ENCODE measurements at places on chromosomes 11 and 22.

DNA sequence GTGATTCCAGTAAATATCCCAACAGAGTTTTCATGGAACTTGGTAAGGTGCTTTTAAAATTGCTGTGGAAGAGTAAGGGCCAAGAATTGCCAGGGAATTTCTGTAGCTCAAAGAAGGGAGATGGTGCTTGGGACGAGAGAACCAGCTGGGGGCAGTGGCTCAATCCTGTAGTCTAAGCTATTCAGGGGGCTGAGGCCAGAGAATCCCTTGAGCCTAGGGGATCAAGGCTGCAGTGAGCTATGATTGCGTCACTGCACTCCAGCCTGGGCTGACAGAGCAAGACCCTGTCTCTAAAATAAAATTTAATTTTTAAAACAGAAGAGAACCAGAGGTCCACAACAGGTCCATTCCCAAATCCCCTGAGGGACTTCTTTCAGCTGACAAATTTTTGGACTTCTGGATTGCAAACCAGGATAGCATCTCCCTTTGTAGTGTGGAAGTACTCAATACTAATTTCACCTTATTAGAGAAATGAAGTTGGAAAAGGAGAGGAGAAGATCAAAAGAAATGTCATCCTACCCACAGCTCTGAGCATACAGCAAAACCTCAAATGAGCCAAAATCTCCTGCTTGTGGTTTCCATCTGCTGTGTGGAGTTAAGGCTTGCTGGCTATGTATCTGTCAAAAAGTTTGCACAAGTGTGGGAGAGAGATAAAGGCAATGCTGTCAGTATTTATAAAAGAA lies 59.2 kb upstream of the CLPB start:
- DNase-seq = no peak

DNA sequence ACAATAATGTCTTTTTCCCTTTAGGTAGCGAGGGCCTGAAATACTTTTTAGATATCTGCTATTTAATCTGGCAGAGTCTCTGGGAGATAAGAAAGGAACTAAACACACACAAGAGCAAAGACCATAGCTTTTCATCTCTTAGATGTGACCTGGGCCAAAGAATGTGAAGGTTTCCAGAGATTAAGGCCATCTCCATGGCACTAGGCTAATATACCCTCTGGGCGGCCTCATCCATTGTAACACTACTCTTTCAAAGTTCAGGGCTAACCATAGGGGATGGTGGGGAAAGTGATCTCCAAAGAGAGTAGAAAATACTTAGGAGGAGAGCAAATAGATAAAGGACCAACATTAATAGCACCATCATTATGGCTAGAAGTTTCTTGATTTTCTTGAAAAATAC lies 326.4 kb downstream of the LRRC4C start:
- DNase-seq = no peak

- peak; percentile 5 for DNase-seq
Observed at GRCh38 chr11:69881467-69882269, 62.5 kb upstream of the FGF3 start.

- DNase-seq = no peak
Observed at GRCh38 chr22:37898441-37899181, 7.5 kb upstream of the MICALL1 start.

DNA sequence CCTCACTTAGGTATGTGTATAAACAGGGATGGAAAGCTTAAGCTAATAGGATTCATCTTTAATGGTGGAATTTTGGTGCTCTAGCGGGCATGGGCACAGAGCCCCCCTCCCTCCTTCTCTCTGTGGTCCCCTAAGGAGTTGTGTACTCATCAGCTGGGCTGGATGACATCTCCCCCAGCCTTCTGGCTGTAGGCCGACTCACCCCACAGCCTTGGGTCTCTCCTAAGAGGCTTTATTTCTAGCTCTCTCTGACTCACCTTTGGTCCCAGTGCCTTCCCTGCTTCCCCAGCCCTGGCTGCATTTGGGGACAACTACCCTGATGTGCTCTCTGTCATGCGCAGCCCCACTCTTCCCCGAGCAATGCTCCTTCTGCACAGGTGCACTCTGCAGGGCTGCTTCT lies 26.9 kb downstream of the SLC6A5 start:
- DNase-seq = no peak

GRCh38 chr11:111759376-111759775 lies 6.8 kb downstream of the PPP2R1B start:
- no peak for DNase-seq

GRCh38 chr11:126006068-126006467 lies 56.6 kb downstream of the CDON start:
- DNase-seq = no peak

GRCh38 chr11:86698639-86699038 lies 26.2 kb upstream of the ME3 start:
- no peak for DNase-seq

DNA sequence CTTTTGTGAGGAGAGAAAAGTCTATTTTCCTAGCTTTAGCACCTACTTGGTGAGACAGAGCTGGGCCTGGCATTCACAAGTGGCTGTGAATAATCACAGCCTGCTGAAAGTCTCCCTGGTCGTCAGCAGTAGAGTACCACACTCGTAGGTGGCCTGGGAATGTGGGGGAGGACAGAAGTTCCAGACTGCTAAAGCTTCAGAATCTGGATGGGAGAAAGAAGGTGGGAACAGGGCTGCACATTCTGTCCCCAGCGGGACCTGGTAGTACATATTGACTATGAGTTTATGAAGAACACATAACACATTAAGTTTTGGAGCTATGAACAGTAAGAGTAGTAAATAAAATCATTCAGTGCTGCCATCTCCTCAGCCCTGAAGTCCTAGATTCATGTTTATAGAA lies 19.0 kb upstream of the LIMK2 start:
- no peak for DNase-seq

GRCh38 chr11:98600786-98601773 lies 419.7 kb upstream of the CNTN5 start:
- DNase-seq = no peak

DNA sequence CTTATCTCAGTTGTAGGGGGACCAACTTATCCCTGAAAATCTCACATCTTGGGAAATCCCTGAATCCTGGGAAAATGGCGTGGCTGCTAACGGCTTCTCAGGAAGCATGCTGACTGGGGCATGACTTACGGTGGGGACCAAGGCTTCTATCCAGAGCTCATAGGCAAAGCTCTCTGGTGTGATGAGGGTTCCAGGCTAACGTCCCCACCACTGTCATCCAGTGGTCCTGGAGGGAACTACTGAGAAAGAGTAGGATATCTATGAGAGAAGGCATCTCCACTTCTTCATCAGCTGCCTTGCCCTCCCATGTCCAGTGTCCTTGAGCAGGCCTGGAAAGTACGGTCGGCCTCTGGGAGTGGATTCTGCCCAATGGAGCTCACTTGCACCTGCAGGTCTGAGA lies 210.4 kb upstream of the B3GAT1 start:
- DNase-seq = no peak

- no peak for DNase-seq
Observed at GRCh38 chr11:83257761-83258168, 28.4 kb downstream of the CCDC90B start.

- no peak for DNase-seq
Observed at GRCh38 chr11:60917267-60917666, 3.3 kb downstream of the TMEM109 start.

DNA sequence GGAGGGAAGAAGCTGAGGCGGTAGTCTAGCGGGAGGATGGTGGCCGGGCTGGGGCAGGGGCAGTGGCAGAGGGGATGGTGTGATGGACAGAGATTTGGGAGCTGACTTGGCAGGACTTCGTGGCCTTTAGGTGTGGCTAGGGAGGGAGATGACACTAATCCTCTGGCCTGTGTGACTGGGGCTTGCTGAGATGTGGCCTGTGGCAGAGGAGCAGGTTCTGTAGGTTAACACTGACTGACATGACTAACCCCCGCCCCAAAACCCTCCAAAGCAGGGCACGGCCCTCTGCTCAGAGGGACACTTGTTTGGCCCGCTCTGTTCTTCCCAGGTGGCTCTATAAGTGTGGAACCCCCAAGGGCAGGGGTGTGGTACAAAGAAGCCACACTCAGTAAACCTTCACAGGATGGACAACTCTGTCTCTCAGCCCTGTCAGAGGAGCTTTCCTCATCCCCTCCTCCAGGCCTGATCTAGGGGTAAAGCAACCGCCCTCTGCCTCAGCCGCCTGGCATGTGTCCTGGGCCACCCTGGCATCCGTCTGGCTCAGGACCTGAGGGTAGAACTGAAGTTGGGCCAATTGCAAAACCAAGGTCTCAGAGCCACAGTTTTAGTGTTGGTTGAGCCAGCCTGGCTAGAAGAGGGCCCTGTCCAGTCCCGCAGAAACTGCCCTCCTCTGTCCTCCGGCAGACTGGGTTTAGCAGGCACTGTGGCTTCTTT lies 15.6 kb downstream of the TOM1 start:
- DNase-seq = no peak

DNA sequence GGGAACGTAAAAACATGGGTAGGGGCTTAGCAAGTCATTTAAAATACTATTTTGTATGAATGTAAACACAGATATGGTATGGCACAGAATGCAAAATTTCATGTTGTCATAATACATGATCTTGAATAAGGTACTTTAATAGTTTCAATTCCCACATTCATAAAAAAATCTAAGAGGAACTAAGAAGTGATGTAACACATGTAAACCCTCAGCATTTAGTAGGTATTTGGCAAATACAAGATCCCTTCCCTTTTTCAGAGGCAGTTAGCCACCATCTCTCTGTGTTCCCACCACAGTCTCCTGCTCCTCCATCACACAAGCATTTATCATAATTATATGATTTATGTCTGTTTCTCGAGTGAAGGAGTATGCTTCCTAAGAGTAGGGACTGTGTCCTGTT lies 251.8 kb downstream of the TENM4 start:
- no peak for DNase-seq

GRCh38 chr11:109148669-109149068 lies 273.3 kb upstream of the C11orf87 start:
- no peak for DNase-seq

- DNase-seq = peak; percentile 52
Observed at GRCh38 chr11:662689-663274, 25.7 kb downstream of the DRD4 start.

- no peak for DNase-seq
Observed at GRCh38 chr22:38141217-38141973, 30.9 kb upstream of the BAIAP2L2 start.

DNA sequence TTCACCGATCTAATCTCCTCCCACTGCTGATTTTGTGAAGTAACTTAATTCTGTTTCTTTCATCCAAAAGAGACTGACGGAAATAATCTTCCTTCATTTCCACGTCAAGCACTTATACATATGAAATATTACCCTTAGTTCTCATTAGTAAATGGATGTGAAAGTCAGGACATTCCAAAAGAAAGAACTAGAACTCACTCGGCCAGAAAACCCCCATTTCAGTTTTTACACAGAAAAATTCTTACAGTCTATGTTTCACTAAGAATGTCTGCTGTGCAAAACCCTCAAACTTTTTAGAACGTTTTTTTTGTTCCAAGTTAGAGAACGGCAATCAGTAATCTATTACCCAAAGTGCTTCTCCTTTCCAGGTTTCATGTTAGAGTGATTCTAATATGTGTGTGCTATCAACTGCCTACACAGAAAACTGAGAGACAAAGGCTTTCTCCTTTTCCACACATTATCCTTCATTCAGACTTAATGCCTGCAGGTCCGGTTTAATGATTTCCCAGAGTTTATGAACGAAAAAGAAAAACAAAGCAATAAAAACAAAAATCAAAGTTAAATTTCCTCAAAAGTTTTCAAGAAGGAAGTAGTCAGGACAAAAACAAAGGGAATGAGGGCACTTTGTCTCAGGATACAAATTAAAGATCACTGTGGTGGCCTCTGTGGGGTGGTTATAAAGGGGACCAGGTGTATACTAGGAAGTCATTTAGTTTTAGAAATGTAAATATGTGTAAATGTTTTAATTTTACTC lies 11.3 kb upstream of the SESN3 start:
- no peak for DNase-seq

DNA sequence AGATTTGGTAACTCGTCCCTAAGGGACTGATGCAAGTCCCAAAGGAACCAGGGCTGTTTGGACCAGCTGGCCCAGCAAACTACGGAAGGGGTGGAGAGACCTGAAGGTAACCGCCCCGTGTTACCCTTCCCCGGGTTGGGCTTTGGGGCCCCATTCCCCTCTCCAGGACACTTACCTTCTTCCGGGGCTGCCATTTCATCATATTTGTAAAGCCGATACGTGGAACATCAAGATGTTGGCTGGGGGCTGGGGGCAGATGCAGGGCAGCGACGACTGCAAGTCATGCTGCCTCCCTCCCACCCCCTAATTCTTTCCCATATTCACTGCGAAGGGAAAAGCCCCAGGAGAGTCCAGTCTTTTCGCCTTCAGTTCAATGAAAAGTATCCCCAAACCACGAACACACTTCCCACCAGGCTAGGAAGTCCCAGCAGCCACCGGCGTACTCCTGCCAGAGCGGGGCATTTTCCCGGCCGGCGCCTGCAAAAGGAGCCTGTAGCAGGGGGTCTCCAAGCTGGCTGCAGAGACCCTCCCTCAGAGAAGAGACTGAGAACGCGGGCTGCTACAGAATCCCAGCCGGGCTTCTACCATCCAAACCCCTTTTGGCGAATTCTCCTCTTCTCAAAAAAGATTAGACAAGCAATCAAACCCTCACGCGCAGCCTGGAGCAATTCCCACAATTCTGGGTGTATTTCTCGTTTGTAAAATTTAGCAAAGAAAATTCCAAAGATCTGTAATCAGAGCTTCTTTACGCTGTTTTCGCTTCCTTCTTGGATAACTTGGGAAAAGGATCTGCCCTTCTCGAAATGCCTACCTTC lies 236.7 kb downstream of the TTC28 start:
- peak; percentile 45 for DNase-seq

DNA sequence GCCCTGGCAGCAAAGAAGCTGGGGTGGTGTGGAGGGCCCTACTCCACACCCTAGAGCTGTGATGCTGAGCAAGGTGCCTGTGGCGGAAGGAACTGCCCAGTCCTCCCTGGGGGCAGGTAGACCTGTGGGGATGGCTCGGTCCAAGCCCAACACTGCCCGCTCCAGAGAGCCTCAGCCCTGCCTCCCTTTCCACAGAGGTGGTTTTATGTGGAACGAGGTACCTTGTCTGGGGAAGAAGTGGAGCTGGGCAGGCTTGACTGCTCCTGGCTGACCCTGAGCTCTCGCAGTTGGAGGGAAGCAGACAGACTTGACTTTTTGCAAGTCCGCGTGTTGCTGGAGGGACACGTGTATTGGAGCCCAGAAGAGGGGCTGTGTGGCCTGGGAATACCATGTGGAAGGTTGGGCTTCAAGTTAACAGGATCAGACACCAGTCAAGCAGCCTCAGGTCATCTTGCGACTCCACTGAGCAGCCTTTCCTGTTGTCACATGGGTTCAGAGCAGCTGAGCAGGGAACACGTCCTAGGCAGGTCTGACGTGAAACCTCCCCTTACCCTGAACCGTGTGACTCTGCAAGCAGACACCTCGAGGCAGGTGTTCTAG lies 117.7 kb downstream of the CACNA1I start:
- DNase-seq = no peak

GRCh38 chr11:20213790-20214189 lies 53.5 kb upstream of the DBX1 start:
- no peak for DNase-seq

DNA sequence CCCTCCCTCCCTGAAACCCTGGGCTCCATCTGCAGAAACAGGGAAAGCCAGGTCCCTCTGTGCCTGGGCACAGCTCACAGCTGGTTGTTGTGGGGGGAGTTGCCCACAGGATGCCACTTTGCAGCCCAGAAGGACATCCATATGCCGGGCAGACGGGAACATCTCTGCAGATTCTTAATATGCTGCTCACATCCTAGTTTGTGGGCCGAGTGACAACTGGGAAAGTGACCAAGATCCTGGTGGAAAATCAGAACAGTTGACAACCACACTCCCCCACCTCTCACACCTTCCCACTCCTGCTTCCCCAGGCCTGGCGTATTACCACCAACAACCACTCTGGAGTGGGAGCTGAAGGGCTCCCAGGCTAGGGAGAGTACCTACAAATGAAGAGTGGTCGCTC lies 7.3 kb upstream of the SCGB1A1 start:
- no peak for DNase-seq

- DNase-seq = peak; percentile 77
Observed at GRCh38 chr11:48001438-48002021, 21.2 kb downstream of the PTPRJ start.

Measured in stimulated activated CD4-positive, alpha-beta T cell treated with anti-CD3 and anti-CD28 coated beads, Interleukin-15, amount 100 ng/mL, for 24 hours (primary cell).